ENCODE measurements at places on chromosomes 11 and 22.

DNA sequence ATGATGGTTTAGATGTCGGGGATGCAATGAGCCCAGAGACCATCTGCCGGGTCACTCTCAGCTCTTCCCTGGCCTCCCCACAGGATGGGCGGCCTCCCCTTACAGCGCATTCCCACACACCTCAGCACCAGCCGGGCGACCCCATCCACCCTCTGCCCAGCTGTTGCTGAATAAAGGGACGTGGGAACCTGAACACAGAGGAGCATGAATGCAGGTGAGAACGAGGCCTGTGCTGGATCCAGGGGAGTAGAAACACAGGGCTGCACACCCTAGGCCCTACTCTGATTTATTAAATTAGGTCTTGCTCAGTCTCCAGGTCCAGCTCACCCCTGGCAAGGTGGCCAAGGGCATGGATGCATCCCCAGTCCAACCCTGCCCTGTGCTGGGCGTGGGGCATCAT, 180.5 kb downstream of the CTTN start:
- no peak for DNase-seq

- DNase-seq, result no peak
Measured at GRCh38 chr11:30855383-30856006, 269.3 kb upstream of the MPPED2 start.

DNA sequence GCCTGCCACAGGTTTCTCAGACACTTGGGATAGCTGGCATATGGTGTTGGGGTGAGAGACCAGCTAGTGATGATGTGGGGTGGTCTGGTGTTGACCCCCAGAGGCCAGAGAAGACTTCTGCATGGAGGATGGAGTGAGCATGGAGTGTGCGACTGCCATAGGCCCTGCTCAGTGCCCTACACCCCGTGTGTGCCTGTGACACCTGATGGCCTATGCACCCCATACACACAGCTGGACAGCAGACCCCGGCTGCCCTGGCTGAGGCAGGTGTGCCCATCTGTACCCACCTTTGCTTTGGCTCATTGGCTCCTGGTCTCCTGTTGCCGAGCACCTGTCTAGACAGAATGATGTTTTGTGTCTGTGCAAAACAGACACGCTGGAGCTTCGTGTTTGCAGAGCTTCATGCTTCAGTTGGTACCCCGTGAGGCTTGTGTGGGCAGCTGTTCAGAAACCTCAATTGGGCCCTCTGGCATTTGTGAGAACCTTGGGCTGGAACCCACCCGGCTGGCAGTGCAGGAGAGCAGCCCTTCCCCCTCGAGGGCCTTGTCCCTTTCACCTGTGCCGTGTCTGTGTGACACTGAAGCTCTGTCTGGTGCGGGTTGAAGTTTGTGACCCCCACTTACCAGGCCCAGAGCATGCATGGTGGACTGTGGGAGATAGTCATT, 27.6 kb downstream of the BCR start:
- no peak for DNase-seq

DNA sequence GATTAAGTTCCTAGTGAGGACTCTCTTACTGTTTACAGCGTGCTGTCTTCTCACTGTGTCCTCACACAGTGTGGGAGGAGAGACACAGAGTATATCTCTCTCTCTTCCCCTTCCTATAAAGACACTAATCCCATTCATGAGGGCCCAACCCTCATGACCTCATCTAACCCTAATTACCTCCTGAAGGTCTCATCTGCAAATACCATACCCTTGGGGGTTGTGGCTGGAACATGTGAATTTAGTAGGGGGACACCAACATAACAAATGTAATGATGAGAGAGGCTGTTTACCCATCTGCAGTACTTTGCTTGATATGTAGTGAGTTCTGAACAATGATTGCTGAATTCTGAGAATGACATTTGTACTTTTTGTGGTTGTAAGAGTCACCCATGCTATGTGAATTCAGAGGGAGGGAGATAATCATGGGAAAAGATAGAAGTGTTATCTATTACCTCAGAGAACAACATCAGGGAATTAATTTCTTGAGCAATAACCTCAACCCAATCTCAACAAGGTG, 4.9 kb upstream of the OR52W1 start:
- no peak for DNase-seq

DNA sequence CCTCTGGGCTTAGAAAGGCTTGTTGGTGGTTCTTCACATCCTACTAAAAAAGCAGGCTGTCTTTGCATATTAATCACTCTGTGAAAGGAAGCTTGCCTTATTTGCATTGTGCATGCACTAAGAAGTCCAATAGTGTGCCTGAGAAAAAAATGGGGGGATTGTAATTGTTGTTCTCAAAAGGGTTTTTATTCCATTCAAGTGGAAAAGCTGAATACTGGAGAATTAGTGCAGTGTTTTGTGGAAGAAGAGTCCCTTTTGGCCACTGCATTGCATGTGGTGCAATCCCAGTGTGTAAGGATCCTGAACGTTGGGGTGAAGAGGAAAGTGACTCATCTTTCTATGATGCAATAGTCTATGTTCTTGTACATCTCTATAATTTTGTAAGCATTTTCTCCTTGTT, 16.5 kb downstream of the NCAM1 start:
- no peak for DNase-seq

GRCh38 chr22:43535741-43536140, 123.9 kb downstream of the MPPED1 start:
- DNase-seq, result no peak

DNA sequence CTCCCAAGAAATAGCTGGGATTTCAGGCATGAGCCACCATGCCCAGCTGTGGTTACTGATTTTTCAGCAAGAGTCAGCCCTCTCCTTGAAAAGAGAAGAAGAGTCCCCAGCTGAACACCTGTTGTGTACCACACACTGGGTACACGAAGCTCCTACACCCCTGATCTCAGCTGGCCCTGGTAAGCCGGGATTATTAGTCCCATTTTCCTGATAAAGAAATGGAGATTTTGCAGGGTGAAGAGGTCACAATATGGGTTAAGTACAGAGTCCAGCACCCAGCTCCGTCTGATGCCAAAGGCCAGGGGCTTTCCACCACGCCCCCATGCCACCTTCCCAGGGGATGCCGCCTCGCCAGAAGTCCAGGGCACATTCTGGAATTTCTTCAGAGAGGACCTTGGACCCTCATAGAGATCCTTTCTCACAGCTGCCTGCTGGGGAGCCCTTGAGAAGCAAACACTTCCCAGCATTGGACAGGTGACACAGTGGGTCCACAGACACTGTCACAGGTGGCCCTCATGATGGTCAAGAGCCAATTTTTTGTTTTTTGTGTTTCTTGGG, 19.8 kb upstream of the HMOX1 start:
- DNase-seq, result no peak

GRCh38 chr11:27218421-27219038, 144.5 kb downstream of the CCDC34 start:
- DNase-seq, result no peak

GRCh38 chr11:17581036-17581731, 34.1 kb downstream of the OTOG start:
- no peak for DNase-seq

GRCh38 chr22:32760815-32761214, 40.7 kb upstream of the TIMP3 start:
- no peak for DNase-seq

GRCh38 chr11:71538666-71538990, 803 bp downstream of the KRTAP5-8 start:
- DNase-seq, result no peak

GRCh38 chr11:119864836-119865235, 135.8 kb upstream of the NECTIN1 start:
- no peak for DNase-seq

Data from NCI-H1436 treated with DMSO at 0.1 percent for 48 hours (cell line).